ENCODE measurements at places on chromosomes 13 and 19. TPM values are rescaled to one million over a fixed set of nuclear protein-coding genes. Genes with fewer than 3 reads are reported as not detected.
A peak's percentile ranks its signal among the peaks of the same experiment; 100 is the strongest.

GRCh38 chr13:98020271-98020670 lies 66.8 kb downstream of the IPO5 start:
- H3K36me3 ChIP-seq: peaks cover 88% of the 10 kb centered on the region
- H3K27me3 ChIP-seq: no peaks in the 10 kb centered on the region
- DNase-seq: no peak
- H3K27ac ChIP-seq: peak overlapping the region; percentile 5

DNA sequence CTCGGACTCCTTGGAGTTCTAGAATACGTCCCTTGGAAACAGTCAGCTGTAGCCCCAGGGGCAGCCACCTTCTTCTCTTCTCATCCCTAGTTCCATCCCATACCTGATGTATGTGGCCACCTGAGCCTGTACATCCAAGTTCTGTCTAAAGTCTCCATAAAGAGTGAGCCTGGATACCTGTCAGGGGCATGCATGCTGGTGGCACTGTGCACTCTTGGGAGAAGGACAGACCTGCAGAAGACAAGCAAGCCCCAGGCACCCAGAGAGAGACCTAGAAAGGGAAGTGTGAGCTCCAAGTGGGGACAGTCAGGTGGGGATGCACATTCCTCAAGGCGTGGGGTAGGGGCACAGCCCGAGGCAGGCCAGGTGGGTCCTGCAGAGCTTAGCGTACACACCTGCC lies 21.4 kb downstream of the SIAH3 start:
- H3K36me3 ChIP-seq: no peaks in the 10 kb centered on the region
- no peak overlapping the region for H3K4me3 ChIP-seq
- H3K4me1 ChIP-seq: peaks cover 7% of the 10 kb centered on the region
- H3K27me3 ChIP-seq: no peaks in the 10 kb centered on the region
- H3K27ac ChIP-seq: no peak overlapping the region

DNA sequence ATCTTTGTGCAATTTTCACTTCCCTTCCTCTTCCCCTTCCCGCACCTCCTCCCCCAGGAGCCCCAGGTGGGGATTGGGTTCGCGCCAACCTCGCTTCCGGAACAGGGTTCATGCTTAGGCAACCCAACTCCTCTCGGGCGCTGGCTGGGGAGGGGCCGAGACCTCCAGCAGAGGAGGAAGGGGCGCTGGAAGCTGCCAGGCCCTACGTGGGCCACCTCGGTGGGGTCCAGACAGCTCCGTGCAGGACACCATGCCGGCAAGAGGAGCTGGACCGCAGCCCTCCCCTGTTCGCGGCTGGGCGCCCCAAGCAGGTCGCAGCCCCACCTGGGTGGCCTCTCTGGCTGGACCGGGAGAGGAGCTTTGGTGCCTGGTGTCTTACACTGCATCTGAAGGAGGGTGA lies 91.1 kb downstream of the SPACA7 start:
- DNase-seq: no peak
- no peaks in the 10 kb centered on the region for H3K27me3 ChIP-seq
- H3K36me3 ChIP-seq: no peaks in the 10 kb centered on the region
- no peak overlapping the region for H3K27ac ChIP-seq
- no peak overlapping the region for H3K4me3 ChIP-seq
- H3K4me1 ChIP-seq: no peaks in the 10 kb centered on the region

DNA sequence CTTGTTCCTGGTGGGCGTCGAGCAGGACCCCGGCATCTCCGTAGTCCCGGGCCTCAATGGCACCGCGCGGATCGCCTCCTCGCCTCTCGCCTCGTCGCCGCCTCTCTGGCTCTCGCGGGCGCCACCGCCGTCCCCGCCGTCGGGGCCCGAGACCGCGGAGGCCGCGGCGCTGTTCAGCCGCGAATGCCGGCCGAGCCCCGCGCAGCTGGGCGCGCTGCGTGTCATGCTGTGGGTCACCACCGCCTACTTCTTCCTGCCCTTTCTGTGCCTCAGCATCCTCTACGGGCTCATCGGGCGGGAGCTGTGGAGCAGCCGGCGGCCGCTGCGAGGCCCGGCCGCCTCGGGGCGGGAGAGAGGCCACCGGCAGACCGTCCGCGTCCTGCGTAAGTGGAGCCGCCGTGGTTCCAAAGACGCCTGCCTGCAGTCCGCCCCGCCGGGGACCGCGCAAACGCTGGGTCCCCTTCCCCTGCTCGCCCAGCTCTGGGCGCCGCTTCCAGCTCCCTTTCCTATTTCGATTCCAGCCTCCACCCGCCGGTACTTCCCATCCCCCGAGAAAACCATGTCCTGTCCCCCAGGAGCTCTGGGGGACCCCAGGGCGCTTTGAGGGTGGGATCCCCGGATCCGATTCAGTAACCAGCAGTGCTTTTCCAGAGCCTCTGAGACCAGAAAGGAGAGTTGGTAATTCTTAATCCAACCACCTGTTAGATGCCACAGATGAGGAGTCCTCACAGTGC lies 885 bp downstream of the MLNR start:
- H3K27ac ChIP-seq: no peak overlapping the region
- no peak overlapping the region for H3K4me3 ChIP-seq
- no peaks in the 10 kb centered on the region for H3K36me3 ChIP-seq
- H3K4me1 ChIP-seq: peaks cover 5% of the 10 kb centered on the region
- H3K27me3 ChIP-seq: no peaks in the 10 kb centered on the region

GRCh38 chr13:93882086-93882651 lies 597.3 kb downstream of the DCT start:
- DNase-seq: peak; percentile 14
- H3K27ac ChIP-seq: peak overlapping the region; percentile 57
- H3K36me3 ChIP-seq: no peaks in the 10 kb centered on the region
- no peaks in the 10 kb centered on the region for H3K27me3 ChIP-seq
- H3K4me3 ChIP-seq: no peak overlapping the region

DNA sequence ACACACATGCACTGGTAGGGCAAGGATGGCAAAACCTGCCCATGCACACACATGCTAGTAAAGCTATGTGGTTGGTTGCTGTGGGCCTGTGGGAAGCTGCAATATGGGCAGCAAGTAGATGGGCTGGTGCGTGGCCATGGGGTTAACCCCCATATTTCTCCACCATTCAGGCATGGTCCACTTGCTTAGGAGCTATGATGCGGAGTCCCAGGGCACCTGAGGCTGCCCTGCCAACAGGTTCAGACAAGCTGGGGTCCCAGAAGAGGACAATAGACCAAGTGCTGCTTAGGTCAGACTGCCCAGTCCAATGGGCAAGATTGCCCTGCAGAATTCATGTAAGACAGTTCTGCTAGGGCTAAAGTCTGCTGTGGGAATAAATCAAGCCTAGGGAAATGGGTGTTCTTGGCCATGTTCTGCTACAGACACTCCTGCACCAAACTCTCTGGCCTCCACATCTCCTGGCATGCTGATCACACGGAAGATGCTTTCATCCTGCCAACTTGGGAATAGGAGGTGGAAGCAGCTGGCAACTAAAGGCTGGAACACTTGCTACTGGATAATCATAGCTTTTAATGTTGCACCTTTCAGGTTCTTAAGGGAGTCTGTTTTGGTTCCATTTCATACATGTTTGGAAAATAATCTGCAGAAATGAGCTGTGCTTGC lies 646.3 kb upstream of the SLITRK1 start:
- no peaks in the 10 kb centered on the region for H3K4me1 ChIP-seq
- H3K36me3 ChIP-seq: no peaks in the 10 kb centered on the region
- H3K27me3 ChIP-seq: no peaks in the 10 kb centered on the region
- H3K4me3 ChIP-seq: no peak overlapping the region
- no peak for DNase-seq

GRCh38 chr13:62510906-62511655 lies 1095.4 kb upstream of the PCDH20 start:
- no peak overlapping the region for H3K4me3 ChIP-seq
- no peaks in the 10 kb centered on the region for H3K36me3 ChIP-seq
- DNase-seq: no peak
- H3K27ac ChIP-seq: no peak overlapping the region
- peaks cover 51% of the 10 kb centered on the region for H3K27me3 ChIP-seq
- H3K4me1 ChIP-seq: no peaks in the 10 kb centered on the region

- H3K4me1 ChIP-seq: no peaks in the 10 kb centered on the region
- no peaks in the 10 kb centered on the region for H3K27me3 ChIP-seq
- H3K27ac ChIP-seq: no peak overlapping the region
- H3K4me3 ChIP-seq: no peak overlapping the region
- H3K36me3 ChIP-seq: no peaks in the 10 kb centered on the region
Observed at GRCh38 chr19:52237771-52238400, 31.5 kb upstream of the ZNF766 start.

- DNase-seq: no peak
- H3K4me1 ChIP-seq: peaks cover 12% of the 10 kb centered on the region
- no peak overlapping the region for H3K4me3 ChIP-seq
Observed at GRCh38 chr13:67464154-67464553, 234.0 kb upstream of the PCDH9 start.

DNA sequence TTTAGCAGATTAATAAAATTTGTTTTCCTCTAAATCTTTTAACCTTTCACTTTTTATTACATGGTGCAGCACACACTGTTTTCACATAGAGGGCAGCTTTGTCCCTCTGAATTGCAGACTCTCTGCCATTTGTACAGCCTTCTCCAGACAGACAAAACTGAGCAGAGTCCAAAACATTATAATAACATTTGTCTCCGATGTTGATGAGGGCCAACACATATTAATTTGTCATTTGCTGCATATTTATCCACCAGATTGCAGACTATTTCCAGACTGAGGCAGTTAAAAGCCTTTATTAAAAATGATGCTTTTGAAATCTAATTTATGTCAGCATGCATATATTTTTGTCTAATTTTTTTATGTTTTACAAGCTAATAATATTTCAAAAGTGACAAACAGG lies 1251.9 kb upstream of the SLC10A2 start:
- peak; percentile 43 for DNase-seq
- peaks cover 6% of the 10 kb centered on the region for H3K36me3 ChIP-seq
- H3K27ac ChIP-seq: no peak overlapping the region
- no peak overlapping the region for H3K4me3 ChIP-seq
- H3K4me1 ChIP-seq: peaks cover 13% of the 10 kb centered on the region

DNA sequence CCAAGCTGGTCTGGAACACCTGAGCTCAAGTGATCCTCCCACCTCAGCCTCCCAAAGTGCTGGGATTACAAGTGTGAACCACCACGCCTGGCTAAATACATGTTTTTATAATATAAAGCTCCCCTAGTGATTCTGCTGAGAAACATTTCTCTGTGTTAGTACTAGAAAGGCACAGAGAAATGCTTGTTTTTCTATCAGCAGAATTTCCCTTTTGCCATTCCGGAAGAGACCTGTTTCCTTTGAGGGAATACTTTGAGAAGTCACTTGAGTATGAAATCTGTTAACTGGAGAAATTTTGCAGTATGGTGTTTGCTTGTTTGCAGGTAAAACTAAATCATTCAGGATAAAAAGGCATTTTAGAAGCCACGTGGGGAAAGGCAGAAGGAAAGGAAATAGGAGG lies 4.4 kb upstream of the NLRP12 start:
- H3K4me3 ChIP-seq: no peak overlapping the region
- peaks cover 5% of the 10 kb centered on the region for H3K27me3 ChIP-seq
- no peaks in the 10 kb centered on the region for H3K36me3 ChIP-seq
- no peak for DNase-seq
- H3K27ac ChIP-seq: no peak overlapping the region
- H3K4me1 ChIP-seq: no peaks in the 10 kb centered on the region

DNA sequence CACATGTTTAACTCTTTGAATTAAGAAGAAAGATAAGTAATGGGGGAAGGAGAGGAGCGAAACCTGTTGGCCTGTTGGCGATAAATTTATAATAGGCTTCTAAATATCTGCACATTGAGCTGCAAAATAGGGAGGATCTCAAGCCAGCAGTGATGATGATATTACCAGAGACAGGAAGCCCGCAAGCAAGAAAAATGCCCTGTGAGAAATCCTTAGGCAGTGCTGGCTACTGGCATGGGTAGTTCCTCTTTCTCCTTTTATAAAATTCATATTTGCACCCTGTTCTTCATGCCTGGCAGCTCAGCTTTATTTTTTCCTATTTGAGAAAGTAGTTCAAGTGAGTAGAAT lies 858 bp upstream of the USP12 start:
- peak overlapping the region; percentile 78 for H3K4me3 ChIP-seq
- H3K27me3 ChIP-seq: no peaks in the 10 kb centered on the region
- H3K27ac ChIP-seq: peak overlapping the region; percentile 72
- peaks cover 37% of the 10 kb centered on the region for H3K4me1 ChIP-seq

DNA sequence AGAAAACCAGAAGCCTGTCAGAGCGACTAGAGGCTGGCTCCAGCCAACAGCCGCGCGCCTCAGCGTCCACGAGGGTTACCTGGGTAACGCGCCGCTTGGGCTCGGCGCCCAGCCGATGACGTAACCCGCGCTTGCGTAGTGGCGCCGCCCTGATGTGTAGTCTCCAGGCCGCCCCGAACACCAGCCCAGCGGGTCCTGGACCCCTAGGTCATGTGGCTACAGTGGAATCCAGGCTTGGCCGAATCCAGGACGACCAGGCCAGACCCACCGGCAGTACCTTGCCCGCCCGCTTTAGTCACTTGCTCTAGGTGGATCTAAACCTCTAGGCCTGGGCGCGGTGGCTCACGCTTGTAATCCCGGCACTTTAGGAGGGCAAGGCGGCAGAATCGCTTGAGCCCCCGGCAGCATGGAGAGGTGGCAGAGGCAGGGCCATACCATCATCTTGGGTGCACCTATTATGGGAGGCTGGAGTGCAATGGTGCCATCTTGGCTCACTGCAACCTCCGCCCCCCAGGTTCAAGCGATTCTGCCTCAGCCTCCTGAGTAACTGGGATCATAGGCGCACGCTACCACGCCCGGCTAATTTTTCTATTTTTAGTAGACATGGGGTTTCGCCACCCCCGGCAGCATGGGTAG lies 7.2 kb upstream of the ZNF606 start:
- no peak overlapping the region for H3K27ac ChIP-seq
- H3K36me3 ChIP-seq: peaks cover 4% of the 10 kb centered on the region
- no peaks in the 10 kb centered on the region for H3K4me1 ChIP-seq
- DNase-seq: peak; percentile 72
- peak overlapping the region; percentile 58 for H3K4me3 ChIP-seq

- no peaks in the 10 kb centered on the region for H3K4me1 ChIP-seq
- H3K27ac ChIP-seq: no peak overlapping the region
- peak; percentile 27 for DNase-seq
- H3K36me3 ChIP-seq: no peaks in the 10 kb centered on the region
- no peak overlapping the region for H3K4me3 ChIP-seq
Observed at GRCh38 chr13:36057041-36057440, 74.1 kb downstream of the DCLK1 start.

GRCh38 chr19:19250196-19250801 lies 22.8 kb downstream of the TM6SF2 start:
- H3K4me3 ChIP-seq: no peak overlapping the region
- peaks cover 60% of the 10 kb centered on the region for H3K27me3 ChIP-seq
- no peak overlapping the region for H3K27ac ChIP-seq
- no peaks in the 10 kb centered on the region for H3K36me3 ChIP-seq
- H3K4me1 ChIP-seq: no peaks in the 10 kb centered on the region

The ARHGEF1 gene
- 108 TPM for total RNA-seq

The ZNF665 gene
- total RNA-seq: not detected

The ZNF761 gene
- total RNA-seq: 9.1 TPM

The SLC46A3 gene
- total RNA-seq: 6.4 TPM

The KIR2DL1 gene
- total RNA-seq: not detected

The VSTM2B gene
- total RNA-seq: not detected

The ZNF492 gene
- not detected for total RNA-seq
